Tibial nerve (tissue), 4 donors: ENCODE measurements at places on chromosomes 13 and 19.

DNA sequence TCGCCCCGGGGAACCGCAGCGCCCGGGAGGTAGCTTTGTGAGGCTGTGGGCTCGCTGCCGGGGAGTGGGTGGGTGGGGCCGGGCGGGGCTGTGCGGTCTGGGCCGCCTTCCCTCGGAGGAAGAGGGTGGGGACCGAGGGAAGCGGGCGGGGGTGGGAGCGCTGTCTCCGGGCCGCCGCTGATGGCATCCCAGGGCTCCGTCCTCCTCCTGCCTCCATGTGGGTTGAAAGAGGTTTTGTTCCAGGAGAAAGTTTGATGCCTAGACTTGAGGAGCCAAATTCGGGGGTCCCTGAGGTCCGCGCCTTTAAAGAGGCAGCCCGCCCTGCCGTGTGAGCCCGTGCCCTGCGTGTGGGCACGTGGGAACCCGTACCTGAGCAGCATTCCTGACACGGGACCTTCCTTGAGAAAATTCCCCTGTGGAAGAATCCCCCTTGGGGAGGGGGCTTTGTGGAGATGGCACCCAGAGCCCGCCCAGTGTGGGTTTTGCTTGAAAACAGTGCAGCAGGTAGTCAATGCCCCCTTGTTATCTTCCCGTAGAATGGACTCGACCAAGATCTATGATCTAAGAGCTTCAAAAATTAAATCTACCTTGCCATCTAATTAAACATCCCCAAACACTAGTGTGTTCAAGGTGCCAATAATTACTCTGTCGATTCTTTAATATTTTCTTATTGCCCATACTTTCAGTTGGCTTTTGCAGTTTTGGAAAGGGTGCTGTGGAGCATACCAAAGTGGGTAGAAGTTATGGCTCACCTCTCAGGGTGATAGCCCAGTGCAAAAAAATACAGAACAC, 107.8 kb downstream of the RXFP2 start:
- no peak for DNase-seq

DNA sequence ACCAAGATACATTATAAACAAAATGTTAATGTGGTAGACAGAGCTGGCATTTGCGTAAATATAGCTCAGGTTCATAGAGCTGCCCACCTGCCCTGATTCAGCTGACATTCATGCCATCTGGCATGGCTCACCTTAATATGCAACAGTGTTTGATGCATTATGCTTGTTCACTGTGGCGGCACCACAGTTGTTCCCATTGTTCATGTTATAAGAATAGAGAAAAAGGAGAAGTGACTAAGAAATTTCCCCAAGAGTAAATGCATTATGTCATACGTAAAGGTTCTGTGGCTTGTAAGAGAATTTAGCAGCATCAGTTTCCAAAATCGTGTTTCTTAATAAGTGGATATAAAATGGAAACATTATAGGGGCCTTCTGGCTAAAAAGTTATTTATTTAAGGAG, 4.5 kb downstream of the CCNA1 start:
- no peak for DNase-seq

GRCh38 chr13:71587817-71588216, 279.2 kb downstream of the DACH1 start:
- DNase-seq, result no peak

GRCh38 chr19:19626516-19627472, 1.2 kb downstream of the LPAR2 start:
- no peak for DNase-seq

DNA sequence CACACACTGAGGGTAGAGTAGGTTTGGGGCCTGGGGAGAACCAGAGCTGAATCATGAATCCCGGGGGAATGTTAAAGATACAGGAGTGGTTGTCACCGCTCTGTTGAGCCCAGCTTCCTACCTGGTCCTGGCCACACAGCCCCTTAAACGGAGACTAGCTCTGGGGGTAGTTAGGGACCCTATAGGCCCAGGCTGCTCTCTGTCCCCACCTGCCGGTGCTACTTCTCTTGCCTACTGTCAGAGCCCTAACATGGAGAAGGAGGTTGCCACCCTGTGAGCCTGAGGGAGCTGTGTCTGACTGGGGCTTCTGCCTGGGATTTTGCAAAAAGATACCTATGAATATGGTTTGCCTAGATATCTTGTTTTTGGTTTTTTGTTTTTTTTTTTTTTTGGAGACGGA, 36.6 kb upstream of the ZNF429 start:
- no peak for DNase-seq

DNA sequence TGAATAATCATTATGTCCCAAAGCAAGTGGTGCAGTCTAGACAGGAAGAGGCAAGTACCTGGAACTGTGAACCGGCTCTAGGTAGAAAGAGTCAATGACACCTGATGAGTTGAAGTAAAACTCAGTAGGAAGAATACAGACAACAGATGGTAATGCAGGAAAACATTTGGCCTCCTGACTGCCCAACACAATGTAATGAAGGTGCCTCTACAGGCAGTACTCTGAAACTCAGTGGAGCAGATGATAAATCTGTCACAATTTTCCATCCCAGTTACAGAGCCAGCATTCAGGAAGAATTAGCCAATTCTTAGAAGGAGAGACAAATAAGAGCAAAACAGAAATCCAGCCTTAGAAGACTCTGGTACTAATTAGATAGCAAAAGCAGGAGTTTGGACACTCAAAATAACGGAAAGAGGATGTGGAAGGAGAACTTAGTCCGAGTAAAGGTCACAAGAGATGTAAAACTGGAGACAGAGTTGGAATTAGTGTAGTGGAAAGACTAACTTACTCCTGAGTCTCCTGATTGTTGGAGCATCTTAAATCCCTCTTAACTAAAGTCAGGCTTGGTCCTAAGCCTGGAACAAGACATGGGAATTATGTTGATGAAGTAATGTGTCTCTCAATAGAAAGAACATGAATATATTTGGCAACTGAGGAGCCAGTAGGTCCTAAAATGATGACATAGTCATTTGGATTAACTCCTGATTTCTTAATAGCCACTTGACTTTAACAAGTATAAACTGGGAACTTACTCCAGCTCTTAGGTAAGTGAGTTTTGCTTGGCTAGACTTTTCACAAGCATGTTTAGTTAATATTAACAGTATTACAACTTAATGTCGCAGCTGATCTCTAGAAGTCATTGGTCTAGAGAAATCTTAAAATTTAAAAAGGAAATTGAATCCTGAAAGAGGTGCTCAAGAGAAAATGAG, 457.3 kb upstream of the MIR17HG start:
- DNase-seq, result no peak

- DNase-seq, result no peak
Observed at GRCh38 chr13:28606466-28606865, 52.5 kb upstream of the POMP start.
